NCI-H2171 (cell line): ENCODE measurements at places on chromosomes 16 and 17.

DNA sequence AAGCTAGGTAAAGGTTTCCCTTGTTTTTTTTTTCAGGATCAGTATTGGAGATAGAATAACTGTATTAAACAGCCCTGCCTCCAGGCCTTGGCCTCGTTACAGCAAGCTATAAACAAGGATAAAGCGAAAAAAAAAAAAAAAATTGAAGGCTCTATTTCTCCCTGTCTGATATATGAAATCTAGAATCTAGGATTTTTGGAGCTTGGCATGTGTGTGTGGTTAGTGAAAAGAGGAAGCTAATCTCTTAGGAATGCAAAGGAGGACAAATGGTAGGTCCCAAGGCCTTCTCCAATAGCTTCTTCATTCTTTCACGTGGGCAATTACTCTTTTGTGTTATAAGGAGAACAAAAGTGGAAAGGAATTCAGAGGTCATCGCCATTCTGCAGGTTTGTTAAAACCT, 470.3 kb downstream of the TMEM114 start:
- no peak for DNase-seq

- no peak for DNase-seq
These were observed 23.0 kb downstream of the ANKRD11 start for GRCh38 chr16:89467382-89467781.

DNA sequence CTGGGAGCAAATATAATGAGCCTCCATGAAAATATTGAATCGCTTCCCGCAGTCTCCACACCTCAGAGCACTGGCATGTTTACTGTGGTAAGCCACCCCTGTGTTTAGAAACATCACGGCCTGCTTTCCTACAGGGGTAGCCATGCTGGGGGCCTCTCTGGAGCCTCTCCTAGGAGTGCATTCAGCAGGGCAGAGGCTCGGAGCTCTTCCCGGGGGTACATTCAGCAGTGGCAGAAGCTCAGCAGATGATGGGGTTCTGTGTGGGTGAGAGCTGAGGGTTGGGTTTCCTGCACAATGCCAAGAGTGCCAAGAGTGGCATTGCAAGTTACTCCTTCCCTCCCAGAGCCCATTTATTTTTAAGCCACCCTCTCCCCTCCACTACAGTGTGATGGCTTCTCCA, 386.6 kb downstream of the SEC14L1 start:
- peak; percentile 6 for DNase-seq

DNA sequence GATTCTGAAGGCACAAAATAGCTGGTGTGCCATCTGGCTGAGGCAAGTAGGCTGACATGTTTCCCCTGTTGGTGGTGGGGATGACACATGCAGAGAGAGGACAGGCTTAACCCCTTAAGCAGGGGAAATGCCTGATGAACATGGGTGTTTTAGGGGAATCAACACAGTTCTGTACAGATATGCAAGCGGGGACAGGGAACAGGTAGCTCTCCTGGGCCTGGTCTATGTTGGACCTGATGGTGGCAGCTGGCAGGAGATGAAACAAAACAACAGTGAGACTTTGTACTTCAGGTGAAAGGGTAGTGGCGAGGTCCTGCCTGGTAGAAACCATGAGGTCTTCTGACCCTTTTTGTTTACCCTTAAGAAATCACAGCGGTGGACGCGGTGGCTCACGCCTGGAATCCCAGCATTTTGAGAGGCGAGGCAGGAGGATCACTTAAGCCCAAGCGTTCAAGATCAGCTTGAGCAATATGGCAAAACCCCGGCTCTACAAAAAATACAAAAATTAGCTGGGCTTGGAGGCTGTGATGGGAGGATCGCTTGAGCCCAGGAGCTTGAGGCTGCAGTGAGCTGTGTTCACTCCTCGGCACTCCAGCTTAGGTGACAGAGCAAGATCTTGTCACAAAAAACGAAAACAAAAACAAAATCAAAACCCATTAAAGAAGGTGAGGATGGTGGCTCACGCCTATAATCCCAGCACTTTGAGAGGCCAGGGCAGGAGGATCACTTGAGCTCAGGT, 10.5 kb downstream of the OR1F1 start:
- no peak for DNase-seq

DNA sequence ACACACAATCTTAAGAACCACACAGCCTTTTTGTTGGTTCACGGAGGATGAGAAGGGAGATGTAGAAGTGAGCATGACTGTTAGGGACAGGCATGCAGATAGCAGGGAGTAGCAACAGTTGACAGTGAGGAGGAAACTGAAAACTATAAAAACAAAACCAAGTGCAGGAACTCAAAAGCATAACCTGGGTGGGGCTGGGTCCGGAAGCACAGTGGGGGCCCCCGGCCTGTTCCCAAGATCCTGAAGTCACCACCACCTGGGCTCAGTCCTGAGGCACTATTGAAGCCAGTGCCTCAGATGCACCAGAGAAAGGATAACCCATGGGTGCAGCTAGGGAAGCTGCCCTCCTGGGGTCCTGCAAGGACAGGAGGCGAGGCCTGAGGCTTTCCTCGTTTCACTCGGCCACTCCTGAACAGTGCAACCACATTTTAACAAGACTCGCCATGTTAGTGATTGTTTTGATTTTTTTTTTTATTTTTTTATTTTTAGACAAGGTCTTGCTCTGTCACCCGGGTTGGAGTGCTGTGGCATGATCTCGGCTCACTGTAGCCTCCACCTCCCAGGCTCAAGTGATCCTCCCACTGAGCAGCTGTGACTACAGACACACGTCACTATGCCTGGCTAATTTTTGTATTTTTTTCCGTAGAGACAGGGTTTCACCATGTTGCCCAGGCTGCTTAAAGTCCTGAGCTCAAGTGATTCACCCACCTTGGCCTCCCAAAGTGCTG, 27.7 kb upstream of the CBX4 start:
- no peak for DNase-seq

GRCh38 chr17:77472468-77473310, 331.9 kb downstream of the SEC14L1 start:
- DNase-seq = no peak

GRCh38 chr17:70055000-70055399, 20.0 kb upstream of the KCNJ16 start:
- DNase-seq = no peak

- DNase-seq = peak; percentile 86
These were observed 4.3 kb downstream of the THOC6 start for GRCh38 chr16:3027983-3028715.
